ENCODE measurements at places on chromosomes 7 and 10.

DNA sequence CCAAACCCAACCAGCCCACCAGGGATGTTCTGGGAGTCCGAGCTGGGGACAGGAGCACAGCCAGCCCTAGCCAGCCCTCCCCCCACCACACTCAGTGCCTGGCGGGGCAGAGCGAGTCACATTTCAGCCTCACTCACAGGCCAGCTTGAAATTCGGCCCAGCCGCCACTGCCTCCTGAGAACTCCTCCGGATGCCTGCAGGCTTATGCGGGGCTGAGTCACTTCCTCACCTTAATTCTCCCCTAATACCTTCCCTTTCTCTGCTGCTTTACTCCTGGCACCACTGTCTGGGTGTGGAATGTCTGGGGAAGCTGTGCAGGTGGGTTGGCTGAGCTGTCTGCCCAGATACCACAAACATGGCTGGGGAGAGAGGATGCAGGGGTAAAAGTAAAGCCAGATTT lies 22.6 kb upstream of the DLG5 start:
- no peak for DNase-seq

GRCh38 chr7:149782682-149783345 lies 9.4 kb upstream of the ZNF467 start:
- no peak for DNase-seq

GRCh38 chr7:155340071-155340531 lies 42.4 kb downstream of the INSIG1 start:
- DNase-seq: no peak

- no peak for DNase-seq
Observed at GRCh38 chr10:58515291-58515941, 2.7 kb downstream of the BICC1 start.

- DNase-seq: no peak
Observed at GRCh38 chr10:103800789-103801540, 54.4 kb downstream of the SH3PXD2A start.

GRCh38 chr10:102341038-102341688 lies 54.3 kb upstream of the NFKB2 start:
- DNase-seq: no peak

- no peak for DNase-seq
Observed at GRCh38 chr7:51070151-51070550, 246.5 kb downstream of the COBL start.

DNA sequence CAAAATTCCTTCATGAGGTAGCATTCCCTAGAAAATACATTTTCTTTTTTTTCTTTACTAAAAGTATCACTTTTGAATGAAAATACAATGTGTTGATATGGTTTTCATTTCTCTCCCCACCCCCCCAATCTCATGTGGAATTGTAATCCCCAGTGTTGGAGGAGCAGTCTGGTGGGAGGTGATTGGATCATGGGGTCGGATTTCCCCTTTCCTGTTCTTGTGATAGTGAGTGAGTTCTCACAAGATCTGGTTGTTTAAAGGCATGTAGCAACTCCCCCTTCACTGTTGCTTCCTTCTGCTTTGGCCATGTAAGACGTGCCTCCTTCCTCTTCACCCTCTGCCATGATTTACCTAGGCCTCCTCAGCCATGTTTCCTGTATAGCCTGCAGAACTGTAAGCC lies 790.3 kb upstream of the KCND2 start:
- DNase-seq: no peak

- DNase-seq: peak; percentile 29
Observed at GRCh38 chr10:8051109-8051821, 3.2 kb upstream of the GATA3 start.

DNA sequence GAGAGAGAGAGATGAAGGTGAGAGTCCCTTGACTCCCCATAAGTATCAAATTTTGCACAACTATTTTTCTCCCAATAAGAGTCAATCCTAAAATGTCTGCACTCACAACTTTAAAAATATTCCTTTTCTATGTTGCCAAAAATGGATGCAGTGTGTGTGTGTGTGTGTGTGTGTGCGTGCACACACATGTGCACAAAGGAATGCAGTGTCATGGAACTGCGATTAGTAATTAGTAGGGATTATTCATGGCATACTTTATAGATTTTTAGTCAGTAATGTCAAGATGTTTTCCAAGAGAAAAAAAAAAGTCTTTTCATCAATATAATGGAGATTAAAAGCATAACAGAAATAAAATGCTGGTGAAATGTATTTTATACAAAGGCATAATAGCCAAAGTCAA lies 179.1 kb upstream of the LRRTM3 start:
- DNase-seq: no peak

- DNase-seq: no peak
Observed at GRCh38 chr10:72348282-72348681, 6.4 kb downstream of the DNAJB12 start.

- no peak for DNase-seq
Observed at GRCh38 chr7:10076660-10077300, 896.9 kb upstream of the PHF14 start.

DNA sequence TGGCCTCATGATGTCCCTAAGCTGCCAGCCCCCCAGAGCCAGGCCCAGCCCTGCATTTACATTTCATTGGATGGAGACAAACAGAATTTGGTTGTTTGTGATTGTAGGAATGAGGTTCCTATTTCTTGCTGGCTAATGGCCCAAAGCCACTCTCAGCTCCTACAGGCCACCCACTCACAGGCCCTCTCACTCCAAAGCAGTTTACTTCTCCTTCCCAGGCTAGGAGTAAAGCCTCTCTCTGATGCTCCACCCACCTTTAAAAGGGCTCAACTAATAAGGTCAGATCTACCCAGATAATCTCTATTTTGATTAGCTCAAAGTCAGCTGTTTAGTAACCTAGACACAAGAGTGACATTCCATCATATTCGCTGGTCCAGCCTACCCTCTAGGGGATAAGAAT lies 11.2 kb upstream of the CUZD1 start:
- no peak for DNase-seq

GRCh38 chr10:5545011-5545410 lies 20.2 kb downstream of the CALML3 start:
- DNase-seq: no peak

GRCh38 chr10:12602521-12602920 lies 253.2 kb downstream of the CAMK1D start:
- no peak for DNase-seq

DNA sequence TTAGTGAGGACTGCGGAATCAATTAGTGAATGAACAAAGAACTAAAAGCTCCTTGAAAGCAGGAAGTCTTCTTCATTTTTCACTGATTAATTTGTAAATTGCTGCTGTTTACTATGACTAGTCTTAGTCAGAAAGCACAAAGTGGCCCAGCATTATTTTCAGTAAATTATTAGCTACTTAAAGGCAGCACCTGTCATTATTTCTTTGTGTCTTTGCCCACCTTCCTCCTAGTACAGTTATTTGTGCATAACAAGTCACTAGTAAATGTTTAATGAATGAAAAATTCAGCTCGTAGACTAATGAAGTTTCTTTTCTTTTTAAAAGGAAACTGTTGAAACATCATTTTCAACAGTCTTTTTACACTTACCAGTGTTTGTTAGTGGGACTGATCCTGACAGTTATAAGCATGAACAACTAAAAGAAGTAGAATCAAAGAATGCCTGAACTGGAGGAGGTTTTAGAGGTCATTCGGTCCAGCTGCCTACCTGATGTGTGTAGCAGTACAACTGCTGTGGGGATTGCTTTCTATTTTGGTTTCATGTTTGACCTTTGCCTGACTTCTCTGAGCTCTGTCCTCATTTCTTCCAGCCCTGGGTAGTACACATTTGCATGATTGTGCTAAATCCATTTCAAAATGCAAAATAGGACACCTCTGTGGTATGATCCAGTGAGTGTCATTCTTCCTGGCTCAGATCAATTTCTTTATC lies 140.0 kb upstream of the PHYHIPL start:
- no peak for DNase-seq

- no peak for DNase-seq
Observed at GRCh38 chr7:154440651-154441050, 388.5 kb downstream of the DPP6 start.

GRCh38 chr7:48428091-48428684 lies 256.9 kb downstream of the ABCA13 start:
- DNase-seq: no peak

DNA sequence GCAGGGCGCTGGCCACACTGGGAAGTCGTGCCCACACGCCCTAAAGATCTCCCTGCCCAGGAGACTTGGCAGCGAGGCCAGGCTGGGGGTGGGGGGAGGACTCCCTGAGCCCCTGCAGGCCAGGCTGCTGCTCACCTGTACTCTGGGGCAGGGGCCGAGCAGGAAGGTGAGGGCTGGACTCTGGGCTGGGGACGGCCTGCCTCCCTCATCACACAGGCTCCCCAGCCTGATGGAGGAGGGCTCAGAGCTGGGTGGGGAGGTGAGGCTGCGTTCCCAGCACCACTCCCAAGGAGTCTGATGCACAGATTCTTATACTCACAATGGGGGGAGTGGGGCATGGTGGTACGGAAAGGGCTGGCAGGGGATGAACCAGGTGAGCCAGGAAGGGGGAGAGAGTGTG lies 71.2 kb downstream of the ELFN1 start:
- DNase-seq: no peak

- DNase-seq: no peak
Observed at GRCh38 chr7:156091519-156092080, 279.3 kb upstream of the SHH start.

- no peak for DNase-seq
Observed at GRCh38 chr10:125462845-125463244, 220.1 kb downstream of the TEX36 start.

GRCh38 chr7:128303643-128304042 lies 40.1 kb downstream of the RBM28 start:
- no peak for DNase-seq

Measured in CD8-positive, alpha-beta memory T cell (primary cell).